ENCODE measurements at places on chromosomes 1 and 21.

GRCh38 chr1:94045465-94046056 is 75.4 kb downstream of the ABCA4 start:
- DNase-seq, result no peak

DNA sequence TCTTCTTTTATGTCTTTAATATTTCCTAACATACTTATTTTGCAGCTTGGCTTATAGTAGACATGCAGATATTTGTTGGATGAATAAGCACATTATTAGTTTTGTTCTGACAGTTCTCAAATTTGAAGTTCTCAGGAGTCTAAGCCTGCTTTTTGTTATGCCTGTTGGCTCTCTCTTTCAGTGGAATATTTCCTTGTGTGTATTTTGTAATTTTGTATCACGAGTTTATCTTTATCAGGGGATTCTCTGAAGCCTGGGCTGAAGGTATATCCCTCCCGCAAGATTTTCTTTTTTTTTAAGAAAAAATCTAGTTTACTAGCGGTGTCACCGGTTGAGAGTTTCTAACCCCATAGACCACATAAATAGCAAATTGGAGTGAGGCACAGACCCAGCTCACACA is 105.9 kb downstream of the RGL1 start:
- DNase-seq, result no peak

DNA sequence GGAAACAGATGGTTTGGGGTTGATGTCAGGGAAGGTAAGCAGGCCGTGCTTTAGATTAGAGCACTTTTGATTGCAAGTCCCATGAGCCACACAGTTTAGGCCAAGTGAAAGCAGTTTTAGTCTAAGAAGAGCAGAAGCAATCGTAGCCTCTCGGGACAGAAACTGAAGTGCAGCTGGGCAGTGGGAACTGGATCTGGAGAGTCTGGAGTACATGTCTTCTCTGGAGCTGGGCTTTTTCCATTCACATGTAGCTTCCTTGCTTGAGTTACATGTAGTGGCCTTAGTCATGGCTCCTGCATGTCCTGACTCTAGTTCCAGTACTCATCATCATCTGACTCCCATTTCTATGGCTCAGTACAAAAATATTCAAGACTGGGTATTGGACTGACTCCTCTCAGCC is 16.7 kb downstream of the CAMTA1 start:
- no peak for DNase-seq

DNA sequence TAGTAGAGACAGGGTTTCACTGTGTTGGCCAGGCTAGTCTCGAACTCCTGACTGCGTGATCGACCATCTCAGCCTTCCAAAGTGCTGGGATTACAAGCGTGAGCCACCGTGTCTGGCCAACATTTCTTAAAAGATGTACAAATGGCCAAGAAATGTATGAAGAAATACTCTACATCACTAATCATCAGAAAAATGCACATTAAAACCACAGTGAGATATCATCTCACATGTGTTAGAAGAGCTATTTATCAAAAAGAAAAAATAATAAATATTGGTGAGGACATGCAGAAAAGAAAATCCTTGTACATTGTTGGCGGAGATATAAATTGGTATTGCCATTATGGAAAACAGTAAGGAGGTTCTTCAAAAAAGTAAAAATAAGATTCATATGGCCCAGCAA is 33.6 kb upstream of the TNFSF18 start:
- no peak for DNase-seq

DNA sequence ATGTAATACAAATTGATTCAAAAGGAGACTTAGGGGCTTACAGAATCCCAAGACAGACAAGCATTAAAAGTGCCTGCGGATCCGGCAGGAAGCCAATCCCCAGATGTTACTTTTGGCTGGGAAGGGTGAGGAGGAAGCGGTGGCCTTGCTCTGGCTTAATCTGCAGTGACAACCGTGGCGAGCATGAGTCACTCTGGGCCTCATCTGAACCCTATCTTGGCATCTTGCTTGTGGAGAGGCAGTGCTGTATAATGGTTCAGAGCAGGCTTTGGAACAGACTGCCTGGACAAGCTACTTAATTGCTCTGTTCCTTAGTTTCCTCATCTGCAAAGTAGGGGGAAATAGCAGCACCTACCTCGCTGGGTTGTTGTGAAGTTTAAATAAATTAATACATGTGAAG is 74.1 kb downstream of the XCL2 start:
- DNase-seq, result no peak

DNA sequence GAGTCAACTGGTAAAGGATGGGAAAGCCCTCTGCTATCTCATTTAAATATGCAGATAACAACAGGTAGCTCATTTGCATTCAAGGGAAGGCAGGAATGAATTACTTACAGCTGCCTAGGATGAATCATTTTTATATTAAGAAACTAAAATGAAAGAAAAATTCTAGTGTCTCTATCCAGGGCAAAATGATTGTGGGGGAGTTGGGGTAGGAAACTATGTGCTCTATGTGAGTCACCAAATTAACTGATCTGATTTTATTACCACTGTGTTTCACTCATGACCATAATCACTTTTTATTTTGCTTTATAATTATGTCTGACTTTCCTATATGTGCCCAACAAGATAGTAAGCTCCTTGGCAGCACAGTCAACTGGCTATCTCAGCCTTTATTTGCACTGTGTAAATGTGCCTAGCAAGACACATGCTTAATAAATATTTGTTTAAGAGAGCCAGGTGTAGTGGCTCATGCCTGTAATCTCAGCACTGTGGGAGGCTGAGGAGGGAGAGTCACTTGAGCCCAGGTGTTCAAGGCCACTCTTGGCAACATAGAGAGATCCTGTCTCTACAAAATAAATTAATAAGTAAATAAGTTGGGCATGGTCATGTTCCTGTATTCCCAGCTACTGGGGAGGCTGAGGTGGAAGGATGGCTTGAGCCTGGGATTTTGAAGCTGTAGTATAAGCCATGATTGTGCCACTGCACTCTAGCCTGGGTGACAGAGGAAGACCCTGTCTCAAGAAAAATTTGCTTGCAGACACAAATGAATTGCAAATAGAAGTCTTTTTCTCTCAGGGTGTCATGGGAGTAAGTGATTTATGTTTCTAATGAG is 84.1 kb downstream of the SPAG17 start:
- DNase-seq, result no peak

GRCh38 chr1:226645279-226645976 is 93.7 kb downstream of the ITPKB start:
- DNase-seq, result no peak

- DNase-seq, result no peak
Observed at GRCh38 chr1:78553859-78554258, 63.1 kb downstream of the PTGFR start.

Data from stimulated activated CD8-positive, alpha-beta memory T cell treated with anti-CD3 and anti-CD28 coated beads, Interleukin-15, amount 100 ng/mL, for 1 hour (primary cell).